ENCODE measurements at places on chromosomes 4 and X.

- no peak for DNase-seq
Observed at GRCh38 chrX:36575670-36576069, 432.5 kb upstream of the FAM47C start.

- no peak for DNase-seq
Observed at GRCh38 chrX:110381216-110381615, 22.6 kb downstream of the RTL9 start.

DNA sequence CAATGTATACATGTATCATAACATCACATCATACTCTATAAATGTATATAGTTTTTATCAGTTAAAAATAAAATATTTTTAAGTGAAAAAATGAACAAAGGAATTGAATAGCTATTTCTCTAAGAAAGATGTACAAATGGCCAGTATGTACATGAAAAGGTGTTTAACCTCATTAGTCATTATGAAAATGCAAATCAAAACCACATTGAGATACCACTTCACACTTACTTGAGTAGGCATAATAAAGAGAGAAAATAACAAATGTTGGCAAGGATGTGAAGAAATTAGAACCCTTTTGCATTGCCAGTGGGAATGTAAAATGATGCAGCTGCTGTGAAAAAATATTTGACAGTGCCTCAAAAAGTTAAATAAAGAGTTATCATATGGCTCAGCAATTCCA, 95.5 kb downstream of the IRS4 start:
- no peak for DNase-seq

DNA sequence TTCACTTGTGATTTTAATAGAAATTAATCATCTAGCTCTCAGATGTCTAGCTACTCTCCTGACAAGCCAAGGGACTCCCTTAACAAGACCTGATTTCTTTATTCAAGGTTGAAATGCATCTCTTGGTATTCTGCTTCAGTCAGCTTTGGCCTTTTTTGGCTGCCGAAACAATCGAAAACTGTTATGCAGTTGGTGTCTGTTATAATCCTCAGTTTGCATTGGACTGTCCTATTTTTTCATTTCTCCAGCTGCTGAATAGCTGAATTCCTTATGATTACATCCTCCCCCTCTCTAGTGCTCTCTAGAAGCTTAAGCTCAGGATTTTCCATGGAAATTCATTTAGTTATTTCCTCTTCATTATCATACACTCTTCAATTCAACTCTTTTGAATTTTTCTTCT, 177.2 kb downstream of the TRIML1 start:
- no peak for DNase-seq

- no peak for DNase-seq
Observed at GRCh38 chr4:10003666-10004065, 17.6 kb downstream of the SLC2A9 start.

- no peak for DNase-seq
Observed at GRCh38 chr4:182806259-182807252, 110.6 kb downstream of the DCTD start.

GRCh38 chr4:125546272-125546671, 231.5 kb downstream of the FAT4 start:
- DNase-seq = no peak

DNA sequence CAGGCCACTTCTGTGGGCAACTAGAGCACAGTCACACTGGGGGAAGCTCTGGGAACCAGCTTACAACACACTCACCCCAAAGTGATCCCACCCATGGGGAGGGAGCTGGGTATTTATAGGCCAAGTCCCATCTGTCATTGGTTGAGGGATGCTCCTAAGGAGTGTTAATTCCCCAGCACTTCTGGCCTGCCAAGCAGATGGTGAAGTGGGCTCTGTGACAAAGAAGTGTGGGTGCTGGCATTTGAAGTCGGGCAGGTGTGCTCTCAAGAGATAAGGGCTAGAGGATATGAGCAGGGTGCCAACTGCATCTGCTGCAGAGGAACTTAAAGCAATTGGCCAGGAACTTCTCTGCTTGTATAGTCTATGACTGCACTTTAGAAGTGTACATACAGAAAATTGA, 30.9 kb downstream of the PTCHD1 start:
- no peak for DNase-seq

DNA sequence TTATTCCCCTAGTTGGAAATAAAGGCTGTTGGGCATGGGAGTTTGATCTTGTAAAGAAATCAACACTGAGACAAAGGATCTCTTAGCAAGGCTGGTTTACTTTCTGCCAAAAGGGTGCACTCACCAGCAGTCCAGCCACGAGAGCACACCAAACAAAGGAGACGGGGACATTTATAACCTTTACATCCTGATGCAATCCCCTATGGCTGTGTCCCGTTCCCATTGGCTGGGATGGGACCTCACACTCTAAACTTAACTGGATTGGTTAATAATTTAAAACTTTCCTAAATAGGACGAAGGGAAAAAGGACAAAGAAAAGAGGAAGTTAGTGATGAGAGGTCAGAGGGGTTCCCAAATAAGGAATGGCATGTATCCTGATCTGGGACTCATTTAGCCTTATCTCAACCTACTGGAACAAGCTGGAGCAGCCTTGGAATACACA, 17.9 kb downstream of the METAP1 start:
- no peak for DNase-seq

GRCh38 chr4:85603437-85604336, 128.7 kb downstream of the ARHGAP24 start:
- DNase-seq = no peak

DNA sequence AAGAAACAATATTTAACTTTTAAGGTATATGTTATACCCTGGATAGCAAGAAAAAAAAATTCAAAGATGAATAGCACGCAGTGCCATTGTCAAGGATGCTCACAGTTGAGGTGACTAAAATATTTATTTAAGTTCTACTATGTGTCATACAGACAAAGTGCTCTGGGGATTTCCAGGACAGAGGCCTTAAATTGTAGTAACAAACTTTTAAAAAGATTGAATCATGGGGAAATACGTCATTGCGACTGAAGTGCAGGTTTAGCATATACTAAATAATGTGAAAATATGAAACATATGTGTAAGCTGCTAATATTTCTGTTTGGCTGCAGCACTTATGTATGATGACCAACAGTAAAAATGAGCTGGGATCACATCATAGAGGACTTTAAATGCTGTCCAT, 748.0 kb upstream of the PCDH7 start:
- no peak for DNase-seq

- no peak for DNase-seq
Observed at GRCh38 chr4:74364256-74364651, 691 bp upstream of the EREG start.

- DNase-seq = no peak
Observed at GRCh38 chr4:85431156-85431555, 43.8 kb upstream of the ARHGAP24 start.

- DNase-seq = no peak
Observed at GRCh38 chr4:108560616-108561015, 59.8 kb upstream of the RPL34 start.

DNA sequence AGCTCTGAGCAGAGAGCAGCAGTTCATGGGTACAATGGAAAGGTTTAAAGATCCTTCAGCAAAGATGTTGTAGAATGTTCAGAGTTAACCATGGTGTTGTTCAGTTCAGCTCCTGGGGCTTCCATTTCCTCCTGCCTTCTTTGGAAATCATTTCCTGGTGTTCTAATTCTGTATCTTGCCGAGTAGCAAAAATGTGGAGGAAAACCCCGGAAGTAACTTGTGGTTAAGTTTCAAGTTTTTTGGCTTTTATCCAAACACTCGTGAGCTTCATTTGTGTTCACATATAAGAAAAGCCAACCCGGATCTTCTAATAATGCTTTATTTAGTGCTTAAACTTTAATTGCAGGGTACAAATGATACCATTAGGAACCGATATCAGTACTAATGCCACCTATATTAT, 33.6 kb upstream of the ARX start:
- DNase-seq = no peak

DNA sequence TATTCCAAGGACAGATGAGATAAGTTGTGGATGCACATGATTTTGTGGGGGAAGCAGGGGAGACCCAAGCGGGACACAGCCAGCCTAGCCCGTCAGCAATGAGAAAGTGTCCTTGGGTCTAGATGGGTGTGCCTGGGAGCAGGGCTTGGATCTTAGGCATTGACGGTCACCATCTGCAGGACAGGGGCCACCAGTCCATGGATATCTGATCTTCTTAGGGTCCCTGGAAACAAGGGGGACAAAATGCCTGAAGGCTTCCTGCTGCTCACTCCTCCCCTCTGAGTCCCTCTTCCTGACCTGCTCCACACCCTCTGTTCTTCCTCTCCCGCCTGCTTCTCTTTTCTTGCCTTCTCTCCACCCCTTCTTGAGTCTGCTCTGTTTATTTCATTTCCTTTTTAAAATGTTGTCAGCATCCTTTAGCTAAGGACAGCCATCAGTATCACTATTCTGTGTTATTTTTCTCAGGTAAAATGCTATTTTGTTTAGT, 298.4 kb downstream of the RAPGEF2 start:
- DNase-seq = no peak

GRCh38 chr4:59387759-59388758, 1812.1 kb upstream of the ADGRL3 start:
- no peak for DNase-seq

- DNase-seq = peak; percentile 24
Observed at GRCh38 chrX:40035726-40036125, 62.0 kb downstream of the BCOR start.

- DNase-seq = no peak
Observed at GRCh38 chrX:43976205-43976604, 3.0 kb upstream of the NDP start.

DNA sequence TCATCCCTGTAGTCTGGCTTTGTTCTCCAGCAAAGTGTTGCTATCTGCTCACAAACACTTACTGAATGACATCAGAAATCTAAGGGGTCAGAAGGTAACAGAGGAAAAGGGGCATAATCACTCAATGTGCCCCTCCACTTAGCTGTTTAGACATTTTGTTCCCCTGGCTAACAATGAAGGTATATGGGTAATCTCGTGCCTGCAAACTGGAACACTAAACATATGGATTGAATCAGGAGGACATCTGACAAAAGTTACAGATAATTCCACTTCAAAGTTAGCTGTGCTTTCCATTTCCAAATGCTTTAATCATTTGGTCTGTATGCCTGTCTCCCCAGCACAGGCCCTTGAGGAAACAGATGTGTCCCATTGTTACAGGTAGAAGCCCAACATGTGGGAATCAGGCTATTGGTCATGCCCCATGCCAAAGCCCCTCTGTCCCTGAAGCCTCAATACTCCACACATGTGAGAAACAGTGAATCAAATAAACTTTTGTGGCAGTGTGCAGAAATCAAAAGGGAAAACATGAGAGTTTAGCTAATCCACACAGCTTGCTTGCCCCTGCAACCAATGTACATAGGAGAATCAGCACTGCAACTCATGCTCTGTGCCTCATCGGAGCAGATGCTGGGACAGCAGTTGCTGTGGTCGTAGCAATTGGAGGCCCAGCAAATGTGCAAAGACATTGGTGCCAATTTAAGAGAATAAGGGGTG, 111.7 kb downstream of the RNF150 start:
- DNase-seq = no peak

DNA sequence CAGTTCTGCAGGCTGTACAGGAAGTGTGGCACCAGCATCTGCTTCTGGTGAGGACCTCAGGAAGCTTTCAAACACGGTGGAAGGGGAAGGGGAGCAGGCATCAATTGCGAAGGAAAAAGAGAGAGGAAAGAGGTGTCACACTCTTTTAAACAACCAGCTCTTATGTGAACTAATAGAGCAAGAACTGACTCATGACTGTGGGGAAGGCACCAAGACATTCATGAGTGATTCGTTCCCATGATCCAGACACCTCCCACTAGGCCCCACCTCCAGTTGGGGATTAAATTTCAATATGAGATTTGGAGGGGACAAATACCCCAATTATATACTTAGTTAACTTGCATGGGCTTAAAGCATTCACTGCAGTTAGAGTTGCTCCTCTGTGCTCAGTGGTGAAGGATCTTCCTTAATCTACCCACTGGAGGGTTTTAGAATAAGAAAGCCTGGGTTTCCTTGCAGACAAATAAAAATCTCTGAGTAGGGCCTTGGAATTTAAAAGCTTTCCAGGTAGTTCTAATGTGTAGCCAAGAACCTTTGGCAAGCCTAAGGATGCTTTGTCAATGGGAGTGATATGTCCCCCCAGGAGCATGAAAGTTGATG, 60.0 kb downstream of the SYNPO2 start:
- no peak for DNase-seq

- DNase-seq = no peak
Observed at GRCh38 chr4:6298035-6298434, 28.4 kb downstream of the WFS1 start.

GRCh38 chrX:139207655-139208054, 322.9 kb upstream of the F9 start:
- no peak for DNase-seq

DNA sequence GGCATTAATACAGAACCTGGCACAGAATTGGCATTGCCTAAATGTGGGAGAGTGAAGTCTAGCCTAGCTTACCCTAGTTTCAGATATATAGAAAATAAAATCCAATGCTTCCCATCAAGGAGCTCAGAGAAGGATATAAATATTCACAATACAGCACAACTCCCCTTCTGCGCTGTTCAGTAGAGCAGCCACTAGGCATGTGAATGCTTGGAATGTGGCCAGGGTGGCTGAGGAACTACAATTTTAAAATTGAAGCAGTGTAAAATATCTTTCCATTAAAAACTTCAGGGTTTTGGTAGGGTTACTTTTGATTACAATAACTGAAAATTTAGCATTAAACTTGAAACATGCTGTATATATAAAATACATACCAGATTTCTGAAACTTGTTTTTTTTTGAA, 19.5 kb downstream of the ZNF518B start:
- no peak for DNase-seq

DNA sequence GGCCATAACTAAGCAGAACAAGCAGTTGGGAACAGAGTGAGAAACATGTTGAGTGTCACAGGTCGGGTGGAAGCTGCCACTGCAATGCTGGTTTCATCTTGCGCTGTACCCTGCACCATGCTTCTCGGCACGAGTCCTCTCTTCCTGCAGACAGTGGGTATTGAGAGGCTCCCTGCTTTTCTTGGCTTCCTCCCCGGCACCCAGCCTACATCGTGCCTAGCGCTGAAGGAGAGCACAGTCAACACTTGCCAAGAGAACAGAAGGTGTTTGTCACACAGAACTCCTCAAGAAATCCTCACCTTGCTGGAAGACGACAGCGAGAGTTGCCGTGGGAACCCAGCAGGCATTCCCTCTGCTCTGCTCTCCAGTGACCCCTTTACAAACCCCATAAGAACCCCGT, 53.6 kb downstream of the EVC2 start:
- DNase-seq = no peak

- DNase-seq = no peak
Observed at GRCh38 chr4:140368686-140369085, 4.8 kb upstream of the SCOC start.
